Mesendoderm (in vitro differentiated cells): ENCODE measurements at places on chromosomes 11 and 22.

DNA sequence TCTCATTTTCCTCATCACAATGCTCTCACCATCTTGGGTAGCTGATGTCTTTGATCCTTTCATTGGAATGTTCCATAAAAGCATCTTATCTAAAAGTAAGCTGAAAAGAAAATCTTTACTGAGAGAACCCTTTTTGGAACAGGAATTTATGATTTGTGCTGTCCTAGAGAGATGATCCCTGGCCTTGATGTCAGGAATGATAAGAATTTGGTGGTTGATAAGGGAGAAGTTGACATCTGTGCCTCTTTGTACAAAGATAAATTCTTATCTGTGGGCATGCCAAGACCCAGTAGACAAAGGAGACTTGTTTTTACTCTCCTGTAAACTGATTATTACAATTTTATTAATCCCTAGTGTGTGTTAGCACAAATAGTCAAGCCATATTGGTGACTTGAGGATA, 36.9 kb downstream of the NAALAD2 start:
- DNase-seq: peak; percentile 49

DNA sequence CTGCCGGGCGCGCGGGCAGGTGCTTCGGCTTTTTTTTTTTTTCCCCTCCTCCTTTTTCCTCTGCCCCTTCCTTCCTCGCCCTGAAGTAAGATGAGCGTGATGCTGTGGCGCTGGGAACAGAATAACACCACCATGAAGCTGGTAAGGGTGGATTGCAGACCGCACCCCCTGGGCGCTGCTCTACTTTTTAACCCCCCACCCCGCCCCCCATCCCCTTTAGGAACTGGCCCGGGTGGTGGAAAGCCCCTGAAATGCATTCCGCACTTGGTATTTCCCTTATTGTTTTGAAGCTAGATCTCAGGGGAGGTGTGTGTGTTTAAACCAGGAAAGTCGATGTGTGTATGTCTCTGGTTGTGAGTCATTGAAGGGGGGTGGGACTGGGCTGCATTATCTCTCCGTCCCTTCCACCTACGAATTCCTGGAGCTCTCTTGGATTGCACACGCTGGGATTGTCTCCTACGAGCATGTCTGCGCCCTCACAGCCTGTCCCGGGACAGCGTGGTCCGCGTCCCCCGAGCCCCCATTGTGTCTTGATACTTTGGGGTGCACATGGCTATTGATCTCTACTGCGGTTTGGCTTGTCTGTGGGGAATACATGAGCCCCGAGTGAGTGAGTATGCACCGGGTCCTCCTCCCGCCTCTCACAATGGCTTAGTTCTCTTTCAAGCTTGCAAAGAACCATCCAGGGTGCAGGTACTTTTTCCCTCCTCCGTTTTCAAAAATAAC, 64.9 kb downstream of the NAV2 start:
- peak; percentile 76 for DNase-seq

DNA sequence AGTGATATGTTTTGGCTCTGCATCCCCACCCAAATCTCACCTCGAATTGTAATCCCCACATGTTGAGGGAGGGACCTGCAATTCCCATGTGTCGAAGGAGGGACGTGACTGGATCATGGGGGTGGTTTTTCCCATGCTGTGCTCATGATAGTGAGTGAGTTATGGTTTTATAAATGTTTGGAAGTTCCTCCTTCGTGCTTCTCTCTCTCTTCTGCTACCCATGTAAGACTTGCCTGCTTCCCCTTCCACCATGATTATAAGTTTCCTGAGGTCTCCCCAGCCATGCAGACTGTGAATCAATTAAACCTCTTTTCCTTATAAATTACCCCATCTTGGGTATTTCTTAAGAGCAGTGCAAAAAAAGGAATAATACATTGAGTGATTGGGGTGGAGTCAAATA, 7.3 kb upstream of the CEP295 start:
- DNase-seq: no peak

DNA sequence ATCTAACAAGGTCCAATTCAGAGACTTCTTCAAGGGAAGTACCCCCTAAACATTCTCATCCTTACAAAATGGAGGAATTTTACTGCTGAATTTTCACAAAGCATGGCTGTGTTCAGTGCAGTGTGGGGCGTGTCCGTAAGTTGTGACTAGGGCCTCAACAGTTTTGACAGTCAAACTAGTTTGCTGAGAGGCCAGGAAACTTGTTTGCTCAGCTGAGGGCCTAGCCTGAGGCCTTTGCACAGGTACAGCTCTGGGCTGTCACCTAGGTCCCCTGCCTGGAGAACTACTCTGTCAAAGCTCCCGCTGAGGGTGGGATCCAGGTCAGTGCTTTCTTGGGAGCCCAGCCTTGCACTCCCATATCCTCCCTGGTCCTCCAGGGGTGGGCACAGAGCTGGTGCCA, 27.9 kb downstream of the TCP11L1 start:
- no peak for DNase-seq
